ENCODE measurements at places on chromosomes 4 and X.

GRCh38 chr4:119099227-119099810 lies 36.3 kb upstream of the MYOZ2 start:
- no peak for DNase-seq
- H3K4me1 ChIP-seq: no peaks in the 10 kb centered on the region
- peaks cover 5% of the 10 kb centered on the region for H3K27me3 ChIP-seq
- H3K27ac ChIP-seq: no peak overlapping the region

DNA sequence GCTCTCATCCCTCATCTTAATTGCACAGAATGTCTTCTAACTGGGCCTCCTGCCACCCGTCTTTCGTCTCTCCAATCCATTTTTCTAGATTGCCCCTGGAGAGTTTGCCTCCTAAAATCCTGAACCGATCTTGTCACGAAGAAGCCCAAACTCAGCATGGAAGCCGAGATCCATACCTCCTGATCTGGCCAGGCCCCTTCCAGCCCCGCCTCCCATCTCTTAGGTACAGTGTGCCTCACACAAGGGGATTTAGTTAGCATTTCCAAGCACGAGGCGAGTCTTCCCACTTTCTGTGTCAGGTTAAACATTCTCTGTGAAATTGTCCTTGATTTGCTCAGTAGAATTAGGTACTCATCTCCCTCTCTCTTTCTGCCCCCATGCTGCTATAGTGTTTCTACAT lies 80.0 kb upstream of the TENM3 start:
- no peak for DNase-seq
- no peaks in the 10 kb centered on the region for H3K36me3 ChIP-seq
- H3K4me1 ChIP-seq: no peaks in the 10 kb centered on the region
- H3K4me3 ChIP-seq: no peak overlapping the region

GRCh38 chrX:6468706-6469105 lies 66.2 kb downstream of the VCX3A start:
- H3K27me3 ChIP-seq: no peaks in the 10 kb centered on the region
- no peaks in the 10 kb centered on the region for H3K36me3 ChIP-seq
- no peak for DNase-seq
- no peaks in the 10 kb centered on the region for H3K4me1 ChIP-seq
- no peak overlapping the region for H3K4me3 ChIP-seq

DNA sequence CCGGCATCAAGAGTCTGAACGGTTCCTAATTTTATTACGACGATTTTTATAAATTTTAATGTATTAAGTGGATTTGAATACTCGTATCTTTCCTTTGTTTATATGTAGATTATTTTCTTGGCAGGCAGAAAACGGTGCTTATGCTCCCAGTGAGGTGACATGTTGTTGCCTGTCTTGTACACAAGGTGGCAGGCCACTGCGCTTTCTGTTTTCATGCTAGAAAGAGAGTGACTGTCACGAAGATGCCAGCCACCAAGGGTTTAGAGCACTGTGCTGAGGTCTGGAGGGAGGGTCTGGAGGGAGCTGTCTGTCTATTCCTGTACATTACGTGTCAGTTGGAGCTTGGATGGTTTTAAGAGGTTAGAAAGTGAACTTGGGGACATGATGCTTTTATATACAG lies 87.7 kb downstream of the SHROOM2 start:
- no peak overlapping the region for H3K27ac ChIP-seq
- H3K27me3 ChIP-seq: peaks cover 13% of the 10 kb centered on the region
- H3K36me3 ChIP-seq: no peaks in the 10 kb centered on the region
- DNase-seq: peak; percentile 48
- peaks cover 10% of the 10 kb centered on the region for H3K4me1 ChIP-seq

DNA sequence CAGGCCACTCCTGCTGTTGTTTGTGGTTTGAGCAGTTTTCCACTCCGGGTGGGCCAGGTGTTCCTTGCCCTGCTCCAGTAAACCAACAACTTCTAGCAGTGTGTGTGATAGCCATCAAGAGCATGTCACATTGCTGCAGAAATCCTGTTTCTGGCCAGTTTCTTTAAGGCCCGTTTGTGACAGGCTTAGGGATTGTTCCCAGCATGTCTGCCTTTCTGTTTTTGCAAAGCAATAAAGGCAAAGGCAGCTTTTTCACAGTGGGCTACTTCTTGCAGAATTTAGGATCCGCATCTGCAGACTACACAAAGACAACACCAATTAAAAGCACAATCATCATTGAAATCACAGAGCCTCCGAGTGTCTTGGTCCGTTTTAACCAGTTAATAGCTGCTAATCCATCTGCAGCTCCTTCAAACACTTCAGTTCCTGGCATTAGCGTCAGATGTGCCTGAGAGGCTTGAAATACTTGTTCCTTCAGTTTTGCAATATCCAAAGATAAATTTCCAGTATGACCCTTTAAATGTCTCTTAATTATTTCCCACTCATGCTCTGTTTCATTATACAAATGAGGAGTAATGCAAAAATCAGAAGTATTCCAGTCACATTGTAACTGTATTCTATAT lies 65.1 kb downstream of the ADAM29 start:
- no peak overlapping the region for H3K4me3 ChIP-seq
- DNase-seq: no peak
- H3K27ac ChIP-seq: no peak overlapping the region
- no peaks in the 10 kb centered on the region for H3K27me3 ChIP-seq

GRCh38 chrX:48487362-48487798 lies 11.4 kb downstream of the FTSJ1 start:
- H3K4me1 ChIP-seq: no peaks in the 10 kb centered on the region
- no peak for DNase-seq
- no peak overlapping the region for H3K4me3 ChIP-seq
- H3K36me3 ChIP-seq: peaks cover 11% of the 10 kb centered on the region
- H3K27me3 ChIP-seq: no peaks in the 10 kb centered on the region

- peaks cover 9% of the 10 kb centered on the region for H3K4me1 ChIP-seq
- no peak overlapping the region for H3K4me3 ChIP-seq
- H3K27ac ChIP-seq: no peak overlapping the region
- no peaks in the 10 kb centered on the region for H3K36me3 ChIP-seq
- DNase-seq: no peak
- H3K27me3 ChIP-seq: peaks cover 59% of the 10 kb centered on the region
Observed at GRCh38 chr4:118356731-118357130, 3.9 kb upstream of the PRSS12 start.

DNA sequence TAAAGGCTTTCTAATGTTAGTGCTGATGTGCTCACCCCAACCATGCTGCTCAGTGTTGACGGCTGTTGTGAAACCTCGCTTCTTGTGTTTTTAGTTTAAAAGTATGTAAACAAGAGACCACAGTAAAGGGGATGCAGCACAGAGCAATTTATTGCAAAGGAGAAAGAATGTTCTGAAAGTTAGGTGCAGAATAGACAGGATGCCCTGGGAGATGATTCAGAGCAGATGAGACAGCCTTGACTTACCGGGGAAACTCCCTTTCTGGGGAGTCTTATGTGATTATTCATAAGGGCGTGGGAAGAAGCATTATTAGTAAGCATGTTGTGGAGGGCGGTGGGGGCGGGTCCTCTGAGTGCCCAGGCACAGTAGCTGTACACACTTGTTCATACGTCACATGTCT lies 47.7 kb downstream of the EVC start:
- no peak for DNase-seq
- no peaks in the 10 kb centered on the region for H3K27me3 ChIP-seq
- H3K27ac ChIP-seq: no peak overlapping the region
- H3K36me3 ChIP-seq: no peaks in the 10 kb centered on the region
- no peaks in the 10 kb centered on the region for H3K4me1 ChIP-seq
- H3K4me3 ChIP-seq: no peak overlapping the region

DNA sequence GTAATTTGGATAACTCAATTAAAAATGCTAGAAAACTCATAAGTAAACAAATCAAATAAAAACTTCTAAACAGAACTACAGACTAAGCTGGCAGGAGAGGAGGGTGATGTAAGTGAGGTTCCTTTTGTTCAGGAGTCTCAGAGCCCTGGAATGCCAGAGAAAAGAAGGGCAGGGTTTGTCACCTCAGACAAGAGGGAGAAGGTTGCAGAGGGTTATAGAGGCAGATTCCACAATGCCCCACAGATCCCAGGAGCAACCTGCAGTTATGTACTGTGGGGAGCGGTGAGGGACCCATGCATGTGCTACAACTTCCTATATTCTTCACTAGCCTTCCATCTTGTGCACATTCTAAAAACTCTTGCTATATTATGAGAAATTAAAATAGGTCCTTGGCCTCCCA lies 129.7 kb downstream of the CFAP299 start:
- no peak for DNase-seq
- H3K27ac ChIP-seq: no peak overlapping the region
- no peak overlapping the region for H3K4me3 ChIP-seq
- H3K4me1 ChIP-seq: peaks cover 14% of the 10 kb centered on the region
- H3K36me3 ChIP-seq: peaks cover 6% of the 10 kb centered on the region

GRCh38 chrX:110341189-110342035 lies 17.2 kb upstream of the RTL9 start:
- no peaks in the 10 kb centered on the region for H3K4me1 ChIP-seq
- no peak for DNase-seq
- H3K36me3 ChIP-seq: no peaks in the 10 kb centered on the region
- no peak overlapping the region for H3K4me3 ChIP-seq
- no peak overlapping the region for H3K27ac ChIP-seq

DNA sequence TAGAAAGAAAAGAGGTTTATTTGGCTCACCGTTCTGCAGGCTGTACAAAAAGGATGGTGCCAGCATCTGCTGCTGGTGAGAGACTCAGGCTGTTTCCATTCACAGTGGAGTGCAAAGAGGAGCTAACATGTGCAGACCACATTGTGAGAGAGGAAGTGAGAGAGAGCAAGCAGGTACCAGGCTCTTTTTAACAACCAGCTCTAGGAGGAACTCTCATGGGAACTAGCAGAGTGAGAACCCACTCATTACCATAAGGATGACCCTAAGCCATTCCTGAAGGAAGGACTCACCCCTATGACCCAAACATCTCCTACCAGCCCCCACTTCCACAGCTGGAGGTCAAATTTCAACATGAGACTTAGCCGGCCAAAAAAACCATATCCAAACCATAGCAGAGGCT lies 158.6 kb upstream of the ADGRL3 start:
- no peaks in the 10 kb centered on the region for H3K27me3 ChIP-seq
- H3K27ac ChIP-seq: no peak overlapping the region
- no peaks in the 10 kb centered on the region for H3K4me1 ChIP-seq
- DNase-seq: no peak
- H3K36me3 ChIP-seq: no peaks in the 10 kb centered on the region

DNA sequence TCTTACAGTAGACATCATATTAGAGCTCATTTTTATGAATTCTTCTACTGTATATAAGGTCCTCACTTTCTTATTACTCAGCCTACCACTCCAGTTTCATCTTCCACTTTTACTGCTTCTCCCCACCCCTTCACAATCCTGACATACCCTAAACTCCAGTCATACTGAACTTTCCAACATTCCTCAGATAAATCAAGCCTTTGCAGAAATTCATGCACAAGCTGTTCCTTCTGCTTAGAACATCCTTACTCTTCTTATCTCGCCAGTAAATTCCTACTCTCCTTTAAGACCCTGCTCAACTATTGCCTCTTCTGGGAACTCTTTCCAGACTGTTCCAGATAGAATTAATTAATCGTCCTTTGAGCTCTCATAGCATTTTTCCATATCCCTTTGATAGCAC lies 24.8 kb downstream of the RTL9 start:
- no peak overlapping the region for H3K4me3 ChIP-seq
- no peak overlapping the region for H3K27ac ChIP-seq
- no peaks in the 10 kb centered on the region for H3K36me3 ChIP-seq
- peaks cover 6% of the 10 kb centered on the region for H3K27me3 ChIP-seq
- DNase-seq: no peak

DNA sequence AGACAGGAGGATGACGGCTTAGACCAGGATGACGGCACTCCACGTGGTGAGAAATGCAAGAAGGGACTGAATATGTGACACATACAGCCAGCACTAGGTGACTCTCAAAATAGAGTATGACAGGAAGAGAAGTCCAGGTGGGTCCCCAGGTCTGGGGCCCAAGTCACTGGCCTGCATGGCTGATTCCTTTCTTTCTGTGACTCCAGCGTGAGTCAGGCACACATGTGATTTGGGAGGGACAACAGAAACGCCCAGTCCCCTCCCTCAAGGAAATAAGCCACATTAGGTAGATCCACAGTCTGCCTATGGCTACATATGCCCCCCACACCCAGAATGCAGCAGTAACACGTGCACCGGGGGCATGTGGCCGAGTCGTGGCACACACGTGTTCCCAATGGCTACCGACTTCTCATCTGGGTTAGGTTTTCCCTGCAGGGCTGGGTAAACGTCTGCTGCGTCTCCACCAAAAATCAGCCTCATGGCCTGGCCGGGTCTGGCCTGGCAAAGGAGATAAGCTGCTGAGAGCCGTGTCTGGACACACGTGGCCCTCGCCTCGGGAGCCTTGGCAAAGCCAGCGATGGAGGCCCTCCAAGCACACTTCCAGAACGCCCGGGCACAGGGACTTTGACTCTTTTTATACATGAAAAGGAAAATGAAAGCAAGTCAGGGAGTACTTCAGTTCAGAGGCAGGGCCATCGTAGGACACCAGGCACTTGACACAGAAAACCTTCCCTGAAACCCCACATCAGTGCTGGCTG lies 19.3 kb downstream of the SEL1L3 start:
- peak; percentile 43 for DNase-seq
- H3K27me3 ChIP-seq: no peaks in the 10 kb centered on the region
- H3K4me1 ChIP-seq: peaks cover 55% of the 10 kb centered on the region
- peak overlapping the region; percentile 54 for H3K27ac ChIP-seq

DNA sequence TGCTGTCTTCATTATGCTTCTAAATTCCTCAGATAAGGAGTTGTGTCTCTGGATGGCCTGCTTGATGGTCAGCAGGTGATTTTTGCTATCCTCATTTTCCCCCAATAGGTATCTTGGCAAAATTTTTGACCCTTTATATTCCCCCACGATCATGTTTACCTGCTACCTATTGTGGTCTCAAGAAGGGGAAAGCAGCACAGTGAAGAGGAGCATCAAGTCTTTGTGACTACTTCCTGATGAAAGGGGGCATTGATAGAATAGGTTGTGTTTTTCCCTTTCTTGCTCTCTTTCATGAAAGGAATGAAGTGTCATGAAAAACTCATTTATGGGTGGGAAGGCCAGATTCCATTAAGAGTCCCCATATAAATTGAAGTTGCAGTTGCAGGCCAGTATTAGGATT lies 153.8 kb downstream of the KLF8 start:
- DNase-seq: no peak
- peaks cover 64% of the 10 kb centered on the region for H3K4me1 ChIP-seq
- peaks cover 48% of the 10 kb centered on the region for H3K36me3 ChIP-seq

- peaks cover 40% of the 10 kb centered on the region for H3K36me3 ChIP-seq
- peak overlapping the region; percentile 37 for H3K27ac ChIP-seq
- H3K4me3 ChIP-seq: no peak overlapping the region
- no peaks in the 10 kb centered on the region for H3K27me3 ChIP-seq
Observed at GRCh38 chrX:136754651-136755050, 26.1 kb downstream of the ARHGEF6 start.

- peaks cover 4% of the 10 kb centered on the region for H3K27me3 ChIP-seq
- H3K4me1 ChIP-seq: peaks cover 7% of the 10 kb centered on the region
- no peak for DNase-seq
- no peak overlapping the region for H3K27ac ChIP-seq
Observed at GRCh38 chr4:11497972-11498371, 69.3 kb upstream of the HS3ST1 start.
